ENCODE measurements at places on chromosomes 3 and 15.

DNA sequence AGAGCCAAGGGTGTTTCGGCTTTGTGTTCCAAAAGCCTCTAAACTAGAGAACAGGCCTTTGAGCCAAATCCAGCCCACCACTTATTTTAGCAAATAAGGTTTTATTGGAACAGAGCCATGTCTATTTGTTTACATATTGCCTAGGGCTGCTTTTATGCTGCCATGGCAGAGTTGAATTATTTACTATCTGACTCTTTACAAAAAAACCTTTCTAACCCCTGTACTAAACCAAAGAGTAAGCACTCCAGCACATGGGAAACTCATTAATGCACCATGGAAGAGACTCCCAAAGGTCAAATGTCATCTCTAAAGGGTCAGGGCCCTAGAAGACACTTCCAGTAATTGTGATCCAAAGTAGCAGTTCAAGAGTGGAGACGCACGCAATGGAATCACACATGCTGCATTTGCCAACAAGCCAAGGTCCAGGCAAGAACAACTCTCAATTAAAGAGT, 22.3 kb downstream of the OSBPL10 start:
- no peak for DNase-seq

DNA sequence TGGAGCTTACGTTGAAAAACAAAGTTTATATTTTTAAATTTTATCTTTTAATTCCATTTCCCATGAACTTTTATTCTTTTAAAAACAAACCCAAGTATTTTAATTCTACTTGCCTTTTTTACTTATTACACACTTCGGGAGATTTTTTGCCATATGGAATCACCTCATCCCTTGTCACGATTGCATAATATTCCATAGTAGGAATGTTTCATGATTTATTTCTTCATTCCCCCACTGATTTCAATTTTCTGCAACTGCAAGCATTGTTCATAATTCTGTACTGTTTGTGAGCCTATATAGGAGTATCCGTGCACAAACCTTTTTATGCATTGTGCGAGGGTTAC, 574 bp upstream of the SLC25A36 start:
- DNase-seq = no peak

DNA sequence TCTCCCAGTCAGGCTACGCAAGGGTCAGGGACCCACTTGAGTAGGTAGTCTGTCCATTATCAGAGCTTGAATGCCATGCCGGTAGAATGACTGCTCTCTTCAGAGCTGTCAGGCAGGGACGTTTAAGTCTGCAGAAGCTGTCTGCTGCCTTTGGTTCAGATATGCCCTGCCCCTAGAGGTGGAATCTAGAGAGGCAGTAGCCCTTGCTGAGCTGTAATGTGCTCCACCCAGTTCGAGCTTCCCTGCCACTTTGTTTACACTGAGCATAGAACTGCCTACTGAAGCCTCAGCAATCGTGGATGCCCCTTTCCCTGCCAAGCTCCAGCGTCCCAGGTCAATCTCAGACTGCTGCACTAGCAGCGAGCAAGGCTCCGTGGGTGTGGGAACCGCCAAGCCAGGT, 57.5 kb upstream of the SETMAR start:
- no peak for DNase-seq

- no peak for DNase-seq
Observed at GRCh38 chr3:182814419-182815062, 21.2 kb downstream of the ATP11B start.

DNA sequence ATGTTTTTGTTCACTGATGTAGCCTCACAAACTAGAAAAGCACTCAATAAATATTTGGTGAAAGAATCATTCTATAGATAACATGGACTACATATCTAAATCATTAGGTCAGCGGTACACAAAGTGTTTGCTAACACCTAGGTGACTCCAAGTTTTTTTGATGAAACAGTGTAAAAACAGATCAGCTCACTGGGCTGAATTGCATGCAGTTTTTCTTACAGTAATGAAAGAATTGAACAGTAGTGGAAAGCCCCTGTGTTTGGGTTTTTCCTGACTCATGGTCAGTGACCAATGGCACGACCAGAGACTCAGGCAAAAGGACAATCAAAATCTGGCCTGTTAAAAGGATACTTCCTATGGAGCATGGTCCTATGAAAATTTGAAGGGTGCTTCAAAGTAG, 384.3 kb upstream of the EPHA6 start:
- no peak for DNase-seq

- DNase-seq = no peak
Observed at GRCh38 chr3:113736548-113737089, 9.4 kb downstream of the NAA50 start.

DNA sequence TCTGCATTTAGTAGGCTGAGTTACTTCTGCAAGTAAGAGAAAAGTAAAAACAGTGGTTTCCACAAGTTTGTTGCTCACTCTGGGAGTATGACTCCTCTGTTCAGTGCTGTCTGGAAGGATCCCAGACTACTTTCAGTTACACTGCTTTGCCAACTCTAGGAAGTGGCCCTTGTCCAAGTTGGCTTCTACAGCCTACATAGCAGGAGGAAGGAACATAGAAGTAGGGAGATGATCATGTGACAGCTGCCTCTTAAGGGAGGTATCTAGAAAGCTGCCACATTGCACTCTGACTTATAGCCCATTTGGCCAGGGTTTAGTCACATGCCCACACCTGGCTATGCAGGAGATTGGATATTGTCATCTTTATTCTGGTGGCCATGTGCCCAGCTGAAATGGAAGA, 298.1 kb downstream of the NSUN3 start:
- peak; percentile 70 for DNase-seq

GRCh38 chr3:52143616-52144015, 10.6 kb downstream of the POC1A start:
- no peak for DNase-seq

DNA sequence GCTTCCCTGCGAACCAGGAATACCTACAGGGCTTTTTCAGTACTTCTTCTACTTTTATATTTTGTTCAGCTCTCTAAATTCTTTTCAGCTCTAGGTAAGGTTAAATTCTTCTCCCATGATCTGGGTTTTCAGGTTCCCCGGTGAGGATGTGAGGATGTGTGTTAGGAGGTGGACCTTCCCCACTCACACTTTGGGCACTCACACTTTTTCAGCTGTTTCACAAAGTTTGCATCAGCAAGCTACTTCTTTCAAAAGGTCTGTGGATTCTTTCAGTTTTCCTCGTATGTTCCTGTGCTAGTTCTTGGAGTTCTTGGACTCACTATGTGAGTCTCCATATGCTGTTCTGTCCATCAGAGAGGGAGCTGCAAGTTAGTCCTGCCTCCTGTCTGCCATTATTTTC, 13.9 kb upstream of the OR5K2 start:
- DNase-seq = no peak

DNA sequence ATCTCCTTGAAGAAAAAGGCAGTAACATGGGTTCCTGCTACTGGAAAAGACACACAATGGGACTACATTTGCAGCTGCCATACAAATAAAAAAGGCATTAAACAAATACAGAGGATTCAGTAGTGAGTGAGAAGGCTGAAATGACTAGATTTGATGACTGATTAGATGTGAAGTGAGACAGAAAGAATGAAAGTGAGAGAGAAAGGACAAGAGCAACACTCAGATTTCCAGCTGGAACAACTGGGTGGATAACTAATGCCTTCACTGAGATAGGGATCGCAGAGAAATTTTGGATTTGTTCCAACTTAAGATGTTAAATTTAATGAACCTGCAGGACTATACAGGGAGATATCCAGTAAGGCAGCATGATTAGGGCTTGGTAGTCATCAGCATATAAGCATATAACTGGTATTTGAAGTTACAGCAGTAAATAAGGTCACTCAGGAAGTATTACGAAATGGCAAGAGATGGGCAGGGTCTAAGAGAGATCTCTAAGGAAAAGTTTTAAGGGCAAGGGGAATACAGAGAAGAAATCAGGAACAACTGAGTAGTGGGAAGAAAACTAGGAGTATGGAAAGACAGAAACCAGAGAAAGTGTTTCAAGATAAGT, 8.2 kb downstream of the OSBPL11 start:
- no peak for DNase-seq

- no peak for DNase-seq
Observed at GRCh38 chr3:54836871-54837270, 91.0 kb downstream of the LRTM1 start.

DNA sequence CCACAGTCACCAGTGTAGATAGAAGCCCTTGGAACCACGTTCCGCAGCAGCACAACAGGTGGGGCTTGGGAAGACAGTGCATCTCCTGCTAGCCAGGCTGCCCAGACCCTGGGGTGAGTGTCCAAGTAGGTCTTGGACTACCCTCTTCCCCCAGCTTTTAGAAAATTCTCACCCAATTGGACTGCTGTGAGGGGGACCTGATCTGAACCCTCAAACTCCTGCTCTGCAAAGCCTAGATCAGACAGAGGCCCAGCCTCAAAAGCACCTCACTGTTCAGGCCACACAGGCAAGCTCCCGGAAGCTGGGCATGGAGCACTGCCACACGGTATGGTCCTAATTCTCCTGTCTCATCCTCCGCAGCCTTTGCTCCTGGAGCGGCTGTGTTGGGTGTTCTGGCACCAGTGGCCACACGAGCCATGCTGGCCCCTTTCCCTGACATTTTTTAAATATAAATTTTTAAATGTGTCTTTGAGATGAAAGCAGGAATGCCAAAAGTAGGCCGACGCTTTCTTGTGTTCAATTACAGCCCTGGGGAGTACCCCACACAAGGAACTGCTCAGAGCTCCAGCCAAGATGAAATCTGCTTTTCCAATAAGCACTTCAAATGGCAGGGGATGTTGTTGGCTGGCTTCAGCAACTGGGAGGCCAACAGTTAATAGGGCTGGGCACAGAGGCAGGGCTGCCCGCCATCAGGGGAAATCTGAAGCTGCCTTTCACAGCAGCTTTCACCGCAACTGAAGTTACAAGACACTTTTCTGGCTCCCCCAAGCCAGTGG, 40.9 kb downstream of the CPN2 start:
- DNase-seq = no peak

DNA sequence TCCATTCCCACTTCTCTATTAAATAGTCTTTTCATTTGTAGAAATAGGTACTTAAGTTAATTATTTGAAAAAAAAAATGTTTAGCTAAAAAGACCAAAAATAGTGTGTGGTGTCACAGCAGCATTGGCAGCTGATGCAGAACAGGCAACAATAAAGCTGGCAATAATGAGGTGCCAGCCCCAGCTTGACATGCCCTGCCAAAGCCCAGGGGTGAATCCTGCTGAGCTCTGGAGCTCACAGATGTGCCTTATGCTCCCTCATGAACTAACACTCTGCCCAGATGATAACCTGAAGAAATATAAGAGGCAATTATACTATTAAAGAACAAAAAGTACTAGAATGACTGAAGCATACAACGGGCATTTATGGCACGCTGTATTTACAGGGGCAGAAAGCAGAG, 63.8 kb downstream of the IGSF11 start:
- DNase-seq = no peak

- no peak for DNase-seq
Observed at GRCh38 chr3:20561166-20561565, 375.2 kb upstream of the SGO1 start.

DNA sequence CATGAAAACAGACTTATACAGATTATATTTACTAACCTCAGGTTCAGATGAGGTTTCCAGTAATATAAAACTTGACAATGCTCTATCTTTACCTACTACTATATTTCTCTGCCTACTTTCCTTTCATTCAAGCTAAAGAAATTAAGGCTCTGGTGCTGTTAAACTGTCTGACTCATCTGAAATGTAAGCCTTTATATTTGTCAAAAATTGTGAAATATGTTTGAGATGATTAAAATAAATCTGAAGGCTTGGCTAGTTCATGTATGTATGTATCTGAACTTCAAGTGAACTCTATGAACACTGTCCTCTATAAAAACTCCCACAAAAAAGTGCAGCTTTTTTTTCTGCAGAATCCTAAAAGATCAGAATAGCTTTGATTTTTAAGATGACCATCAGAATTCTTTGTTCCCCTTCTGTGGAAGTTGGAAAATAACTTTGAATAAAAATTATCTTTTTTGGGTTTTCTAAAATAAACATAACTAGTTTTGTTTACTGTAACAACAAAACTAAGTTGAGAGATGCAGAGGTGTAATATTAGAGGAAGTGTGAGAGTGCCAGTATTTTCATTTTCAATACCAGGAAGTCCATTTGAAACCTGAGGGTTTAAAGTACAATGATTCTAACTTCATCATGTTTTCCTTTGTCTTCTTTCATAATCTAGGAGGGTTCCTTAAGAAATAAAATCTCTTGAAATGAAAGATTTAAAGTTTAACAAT, 42.2 kb downstream of the ILDR1 start:
- DNase-seq = no peak

DNA sequence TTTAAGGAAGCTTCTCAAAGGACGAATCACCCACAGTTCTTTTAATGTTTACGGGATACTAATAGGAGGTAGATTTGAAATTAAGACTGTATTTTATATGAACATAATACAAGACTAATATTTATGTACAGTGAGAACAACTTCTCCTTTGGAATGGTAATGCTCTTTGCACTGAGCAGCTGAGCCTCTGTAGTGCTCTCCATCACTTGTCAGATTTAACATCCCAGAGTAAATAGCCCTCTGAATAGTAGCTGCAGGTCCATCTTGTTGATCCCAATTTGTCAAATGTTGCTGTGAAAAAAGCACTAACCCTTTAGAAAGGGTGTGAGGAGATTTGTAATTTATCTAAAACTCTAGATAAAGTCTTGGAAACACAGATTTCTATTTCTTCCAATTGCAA, 351.4 kb upstream of the KCNMB2 start:
- DNase-seq = no peak

- no peak for DNase-seq
Observed at GRCh38 chr3:149881879-149882278, 68.9 kb downstream of the RNF13 start.

GRCh38 chr15:90047956-90048575, 46.9 kb downstream of the ZNF710 start:
- DNase-seq = no peak

GRCh38 chr3:11624161-11624560, 19.6 kb downstream of the VGLL4 start:
- no peak for DNase-seq

- DNase-seq = no peak
Observed at GRCh38 chr3:134430950-134431445, 54.8 kb downstream of the ANAPC13 start.

DNA sequence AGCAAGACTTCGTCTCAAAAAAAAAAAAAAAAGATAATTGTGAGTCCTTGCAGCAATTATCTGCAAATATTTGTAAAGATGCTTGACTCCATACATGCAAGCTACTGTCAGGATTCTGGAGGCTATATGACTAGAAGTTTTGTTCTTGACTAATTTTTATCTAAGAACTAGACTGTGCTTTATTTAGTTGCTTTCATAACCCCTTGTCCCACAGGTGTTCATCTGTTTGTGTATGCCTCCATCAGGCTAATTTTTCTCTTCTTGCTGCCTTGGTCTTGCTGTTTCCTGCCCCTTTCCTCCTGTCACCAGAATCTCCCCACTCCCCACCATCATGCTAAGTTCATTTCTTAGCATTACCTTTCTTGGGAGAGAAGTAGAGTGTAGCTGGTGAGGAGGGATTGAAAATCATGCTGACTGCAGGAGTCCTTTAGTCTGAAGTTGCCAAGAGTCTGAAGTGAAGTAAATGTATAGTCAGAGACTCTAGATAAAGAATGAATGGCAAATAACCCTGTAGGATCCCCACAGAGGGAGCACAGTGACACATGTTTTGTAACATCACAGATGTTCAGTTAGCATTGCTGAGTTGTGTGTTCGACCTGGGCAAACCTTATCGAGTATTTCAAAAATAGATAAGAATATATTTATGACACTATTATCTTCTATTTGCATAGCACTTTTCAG, 12.5 kb downstream of the ST3GAL6 start:
- DNase-seq = no peak

- no peak for DNase-seq
Observed at GRCh38 chr3:104846270-104846669, 520.4 kb upstream of the ALCAM start.

GRCh38 chr3:72539856-72540255, 308.4 kb downstream of the SHQ1 start:
- no peak for DNase-seq
